ENCODE measurements at places on chromosomes 12 and 14.

DNA sequence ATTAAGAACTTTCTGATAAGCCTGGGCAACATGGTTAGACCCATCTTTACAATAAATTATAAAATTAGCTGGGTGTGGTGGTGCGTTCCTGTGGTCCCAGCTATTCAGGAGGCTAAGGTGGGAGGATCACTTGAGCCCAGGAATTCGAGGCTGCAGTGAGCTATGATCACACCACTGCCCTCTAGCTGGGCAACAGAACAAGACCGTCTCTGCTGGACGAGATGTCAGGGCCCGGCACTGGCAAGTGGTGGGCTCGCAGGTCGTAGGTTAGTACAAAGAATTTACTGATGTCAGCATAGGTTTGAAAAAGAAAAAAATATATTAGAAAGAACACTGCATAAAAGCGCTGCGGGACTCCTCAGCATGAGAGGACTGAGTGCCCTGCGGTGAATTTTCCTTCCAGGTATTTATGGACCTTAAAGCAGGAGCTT is 15.7 kb upstream of the VSIG10 start:
- DNase-seq: no peak

DNA sequence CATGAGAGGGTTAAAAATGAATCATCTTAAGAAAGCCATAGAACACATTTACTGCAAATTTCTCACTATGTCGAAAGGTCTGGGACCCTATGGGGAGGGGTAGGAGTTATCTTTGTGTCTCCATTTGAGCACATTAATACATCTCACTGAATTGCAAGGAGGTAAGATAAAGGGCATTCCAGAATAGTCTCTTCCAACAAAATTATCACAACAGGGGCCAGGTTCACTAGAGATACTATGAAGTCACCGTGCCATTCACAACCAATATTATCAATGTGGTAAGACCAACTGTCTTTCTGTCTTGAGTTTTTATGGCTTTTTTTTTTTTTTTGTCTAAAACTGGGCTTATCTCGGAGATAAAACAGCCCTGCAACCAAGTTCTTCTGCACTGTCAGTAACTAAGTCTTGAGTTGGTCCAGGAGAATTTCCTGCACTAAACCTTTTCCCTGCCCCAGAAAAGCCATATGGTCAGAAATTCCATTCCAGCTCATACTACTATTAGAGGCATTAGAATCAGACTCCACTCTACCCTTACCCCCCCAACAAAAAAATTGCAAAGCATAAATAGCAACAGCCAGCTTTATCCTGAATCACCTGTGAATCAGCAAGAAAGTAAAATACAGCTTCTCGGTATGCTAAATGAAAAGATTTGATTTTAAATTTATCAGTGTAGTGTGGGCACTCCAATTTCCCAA is 79.7 kb downstream of the PTPRR start:
- DNase-seq: no peak

- no peak for DNase-seq
Observed at GRCh38 chr14:105093431-105094192, 28.4 kb upstream of the GPR132 start.

DNA sequence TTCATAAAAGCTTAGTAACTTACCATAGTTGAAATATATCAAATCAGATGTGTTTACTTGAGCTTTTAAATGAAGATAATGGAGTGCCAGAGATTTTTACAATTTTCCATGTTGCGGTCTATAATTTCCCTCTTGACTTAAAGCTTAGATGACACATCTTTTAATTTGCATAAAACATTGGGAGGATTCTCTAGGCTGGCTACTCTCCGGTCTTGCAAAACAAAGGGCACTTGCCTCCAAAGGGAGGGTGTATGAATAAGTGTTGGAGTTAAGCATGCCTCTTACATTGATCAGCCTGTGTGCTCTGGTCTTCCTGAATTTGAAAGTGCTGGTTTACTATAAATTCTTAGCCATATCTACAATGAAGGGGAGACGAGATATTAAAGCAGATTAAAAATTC is 336.4 kb upstream of the NAV3 start:
- no peak for DNase-seq

DNA sequence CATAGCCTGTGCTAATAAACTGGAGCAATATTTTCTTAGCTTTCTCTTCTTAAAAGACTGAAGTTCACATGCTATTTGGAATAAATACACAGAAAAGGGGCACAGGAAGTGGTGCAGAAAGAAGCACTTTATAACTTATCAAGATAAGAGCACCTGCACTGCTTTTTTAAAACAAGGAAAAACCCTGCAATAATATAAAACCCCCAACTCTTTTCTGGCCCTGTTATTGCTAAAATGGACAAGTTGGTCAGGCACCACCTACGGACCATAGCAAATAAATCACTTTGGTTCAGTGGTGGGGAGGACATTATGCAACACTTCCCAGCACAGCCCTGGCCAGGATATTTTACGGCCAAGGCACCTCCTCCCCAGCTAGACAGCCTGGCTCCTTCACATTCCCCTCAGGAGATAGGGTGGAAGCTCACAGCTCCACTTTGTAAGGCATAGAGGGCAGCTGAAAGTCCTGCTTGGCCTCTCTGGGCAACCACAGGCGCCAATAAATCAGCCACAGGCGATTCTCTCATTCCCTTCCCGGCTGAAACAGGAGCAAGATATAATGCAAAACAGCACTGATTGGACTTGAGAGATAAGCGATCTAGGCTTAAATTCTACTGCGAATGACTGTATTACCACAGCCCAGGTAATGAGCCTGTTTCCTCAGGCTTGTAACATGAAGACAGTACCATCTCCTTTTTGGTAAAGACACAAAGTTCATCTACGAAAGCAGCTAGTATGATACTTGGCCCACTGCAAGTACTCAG is 2.0 kb downstream of the ZBTB25 start:
- DNase-seq: no peak

GRCh38 chr14:72303930-72304329 is 371.7 kb downstream of the RGS6 start:
- no peak for DNase-seq

DNA sequence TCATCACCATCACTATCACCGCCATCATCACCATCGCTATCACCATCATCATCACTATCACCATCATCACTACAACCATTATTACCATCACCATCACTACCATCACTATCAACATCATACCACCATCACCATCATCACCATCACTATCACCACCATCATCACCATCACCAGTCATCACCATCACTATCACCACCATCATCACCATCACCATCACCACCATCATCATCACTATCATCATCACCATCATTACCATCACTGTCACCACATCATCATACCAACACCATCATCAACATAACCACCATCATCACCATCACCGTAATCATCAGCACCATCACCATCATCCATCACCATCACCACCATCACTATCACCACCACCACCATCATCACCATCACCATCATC is 213.8 kb downstream of the ALG10 start:
- DNase-seq: no peak

GRCh38 chr14:104239861-104240301 is 101.5 kb downstream of the KIF26A start:
- DNase-seq: no peak

DNA sequence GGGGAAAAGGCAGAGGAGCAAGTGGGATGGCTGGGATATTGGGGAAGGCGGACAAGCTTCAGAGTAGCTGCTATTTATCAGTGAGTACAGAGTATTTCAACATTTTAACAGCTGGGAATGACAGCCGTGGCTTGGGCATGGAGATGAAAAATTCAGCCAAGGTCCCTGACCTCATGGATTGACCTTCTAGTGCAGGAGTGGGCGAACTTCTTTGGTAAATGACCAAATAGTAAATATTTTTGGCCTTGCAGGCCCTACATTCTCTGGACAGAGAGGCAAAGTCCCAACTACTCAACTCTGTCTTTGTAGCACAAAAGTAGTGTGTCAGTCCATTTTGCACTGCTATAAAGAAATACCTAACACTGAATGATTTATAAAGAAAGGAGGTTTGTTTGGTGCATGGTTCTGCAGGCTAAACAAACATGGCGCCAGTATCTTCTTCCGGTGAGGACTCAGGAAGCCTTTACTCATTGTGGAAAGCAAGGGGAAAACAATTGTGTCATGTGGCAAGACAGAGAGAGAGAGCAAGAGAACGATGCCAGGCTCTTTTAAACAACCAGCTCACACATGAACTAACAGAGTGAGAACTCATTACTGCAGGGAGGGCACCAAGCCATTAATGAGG is 33.6 kb downstream of the TMEM233 start:
- DNase-seq: no peak

DNA sequence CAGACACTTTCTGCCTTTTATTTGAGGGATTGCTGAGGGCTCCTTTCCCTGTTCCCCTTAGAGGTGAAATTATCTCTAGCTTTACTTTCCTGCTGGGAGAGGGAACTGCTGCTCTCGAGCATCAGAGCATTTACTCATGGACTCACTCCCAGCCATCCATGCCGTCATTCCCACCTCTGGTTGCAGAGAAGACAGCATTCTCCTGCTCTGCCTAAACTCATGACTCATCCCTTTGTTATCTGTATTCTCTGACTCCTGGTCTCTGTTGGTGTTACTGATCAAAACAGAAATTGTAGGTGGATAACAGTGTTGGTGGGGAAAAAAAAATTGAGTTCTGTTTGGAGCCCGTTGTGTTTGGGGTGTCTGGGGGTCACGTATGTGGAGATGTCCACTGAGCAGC is 159.3 kb downstream of the TTC8 start:
- no peak for DNase-seq

DNA sequence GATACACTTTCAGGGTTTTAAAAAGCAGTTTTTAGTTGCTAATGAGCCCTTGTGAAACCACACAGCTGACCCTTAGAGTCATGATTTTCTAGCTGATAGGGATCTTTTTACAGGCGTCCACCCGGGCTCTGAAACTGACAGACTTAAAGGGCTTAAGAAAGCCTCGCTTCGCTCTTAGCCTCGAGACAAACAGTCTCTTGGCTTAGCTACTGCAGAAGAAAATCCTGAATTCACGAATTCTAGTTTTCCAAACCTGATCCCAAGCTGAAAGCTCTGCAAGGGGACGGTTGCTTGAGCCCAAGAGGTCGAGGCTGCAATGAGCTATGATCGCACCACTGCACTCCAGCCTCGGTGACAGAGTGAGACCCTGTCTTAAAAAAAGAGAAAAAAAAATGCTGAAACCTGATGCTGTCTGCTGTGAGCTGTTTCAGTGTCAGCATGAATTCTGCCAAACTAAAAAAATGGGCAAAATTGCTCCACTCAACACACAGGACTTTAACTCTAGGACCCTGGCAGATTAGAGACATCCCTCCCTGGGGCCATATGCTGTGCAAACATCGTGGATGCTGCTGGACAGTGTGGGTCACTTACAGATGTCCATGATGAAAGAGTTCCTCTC is 3.1 kb upstream of the HPD start:
- DNase-seq: peak; percentile 28

DNA sequence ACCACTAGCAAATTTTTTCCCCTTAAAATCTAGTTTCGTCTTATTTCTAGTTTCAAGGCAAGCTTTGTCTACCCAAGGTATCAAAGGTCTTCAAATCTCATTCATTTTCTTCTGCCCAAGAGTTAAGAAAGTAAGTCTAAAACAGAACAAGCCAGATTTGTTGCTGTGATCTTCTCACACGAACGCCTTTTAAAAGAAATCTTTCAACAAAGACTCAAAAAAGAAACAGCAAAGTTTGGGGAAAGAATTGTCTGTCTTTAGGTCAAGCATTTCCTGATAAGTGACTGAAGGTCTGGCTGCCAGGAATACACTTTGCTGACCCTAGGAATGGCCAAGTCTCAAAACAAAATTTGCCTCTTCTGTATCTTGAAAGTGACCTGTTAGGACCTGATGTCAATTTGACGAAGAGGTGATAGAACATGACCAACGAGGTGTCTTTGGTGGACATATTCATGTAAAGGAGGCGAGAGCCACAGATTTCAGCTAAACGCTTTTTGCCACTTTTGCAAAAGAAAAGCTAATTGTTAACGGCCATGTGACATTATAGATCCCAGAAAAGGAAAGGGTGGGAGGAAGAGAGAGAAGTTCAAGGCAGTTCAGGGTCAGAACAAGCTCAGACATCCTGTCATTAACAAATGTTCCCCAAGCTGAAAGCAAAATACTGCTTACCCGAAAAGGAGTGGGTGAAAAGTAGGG is 1.7 kb downstream of the CDK17 start:
- no peak for DNase-seq

GRCh38 chr14:72792051-72792788 is 101.7 kb downstream of the DPF3 start:
- no peak for DNase-seq

DNA sequence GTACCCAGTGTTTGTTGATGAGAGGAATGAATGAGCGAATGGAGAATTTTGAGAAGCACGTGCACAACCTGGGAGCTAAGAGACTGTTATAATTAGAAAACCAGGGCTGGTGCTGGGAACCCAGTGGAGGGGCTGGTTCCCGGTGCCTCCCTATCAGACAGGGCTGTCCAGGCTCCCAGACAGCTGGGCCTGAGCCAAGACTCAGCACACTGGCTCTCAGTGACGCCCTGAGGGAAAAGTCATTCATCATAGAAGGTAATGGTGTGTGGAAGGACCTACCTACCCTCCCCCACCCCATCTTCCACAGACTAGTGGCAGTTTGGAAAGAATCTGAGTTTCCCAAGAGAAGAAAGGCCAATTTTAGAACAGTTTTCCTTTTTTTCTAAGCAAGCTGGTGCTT is 34.7 kb downstream of the KCNA5 start:
- no peak for DNase-seq

DNA sequence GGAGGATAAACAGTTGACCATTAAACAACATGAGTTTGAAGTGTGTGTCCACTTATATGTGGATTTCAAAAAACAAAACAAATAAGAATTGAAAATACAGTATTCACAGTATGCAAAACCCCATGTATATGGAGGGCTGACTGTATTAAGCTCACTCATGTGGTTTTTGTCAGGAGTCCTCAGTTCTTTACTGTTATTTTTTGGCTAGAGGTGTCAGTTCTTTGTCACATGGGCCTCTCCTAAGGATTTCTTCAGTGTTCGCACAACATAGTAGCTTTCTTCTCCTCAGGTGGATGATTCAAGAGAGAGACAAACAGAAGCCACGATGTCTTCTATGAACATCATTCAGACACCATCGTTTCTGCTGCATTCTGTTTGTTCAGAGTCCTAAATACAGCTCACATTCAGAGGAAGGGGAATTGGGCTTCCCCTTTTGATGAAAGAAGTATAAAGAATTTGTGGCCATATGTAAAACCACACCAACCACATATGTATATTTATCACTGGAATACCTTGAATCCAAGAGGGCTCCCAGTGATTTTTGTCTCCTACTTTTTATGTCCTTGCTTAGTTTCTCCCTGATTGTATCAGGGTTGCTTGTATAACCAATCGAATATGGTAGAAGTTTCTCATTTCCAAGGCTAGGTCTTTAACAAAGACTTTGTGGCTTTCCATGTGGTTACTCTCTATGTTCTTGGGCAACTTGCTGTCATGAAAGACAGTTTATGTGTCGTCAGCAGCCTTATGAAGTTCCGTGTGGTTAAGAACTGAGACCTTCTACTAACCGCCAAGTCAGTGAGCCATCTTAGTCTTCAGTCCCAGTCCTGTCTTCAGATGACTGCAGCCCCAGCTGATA is 18.9 kb downstream of the MNAT1 start:
- DNase-seq: no peak

DNA sequence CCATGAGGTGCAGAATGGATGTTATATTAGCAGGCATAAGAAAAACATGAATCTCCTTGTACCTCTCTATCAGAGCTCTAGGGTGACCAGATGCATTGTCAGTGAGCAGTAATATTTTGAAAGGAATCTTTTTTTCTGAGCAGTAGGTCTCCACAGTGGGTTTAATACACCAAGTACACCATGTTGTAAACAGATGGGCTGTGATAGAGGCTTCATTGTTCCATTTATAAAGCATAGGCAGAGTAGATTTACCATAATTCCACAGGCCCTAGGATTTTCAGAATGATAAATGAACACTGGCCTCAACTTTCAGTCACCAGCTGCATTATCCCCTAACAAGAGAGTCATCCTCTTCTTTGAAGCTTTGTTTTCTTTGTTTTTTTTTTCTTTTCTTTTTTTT is 185.2 kb downstream of the ERC1 start:
- DNase-seq: no peak
